Renal pelvis (tissue), 12 donors: ENCODE measurements at places on chromosomes 3 and 15. TPM values are rescaled to one million over a fixed set of nuclear protein-coding genes. Genes with fewer than 3 reads are reported as not detected.

The C3orf62 gene
- polyA plus RNA-seq = 14.1 TPM

The B2M gene
- 828 TPM for polyA plus RNA-seq

The PLA2G4B gene
- polyA plus RNA-seq = 16.4 TPM

The DET1 gene
- 17.8 TPM for polyA plus RNA-seq

The ZPLD1 gene
- polyA plus RNA-seq = 0.41 TPM

The PXK gene
- polyA plus RNA-seq = 32.9 TPM

The SH3BP5 gene
- 52.3 TPM for polyA plus RNA-seq

The LSAMP gene
- 12.4 TPM for polyA plus RNA-seq

The RETNLB gene
- not detected for polyA plus RNA-seq

The TMEM45A gene
- polyA plus RNA-seq = 21.0 TPM

The CLDN1 gene
- 58.9 TPM for polyA plus RNA-seq

The UBR1 gene
- 26.4 TPM for polyA plus RNA-seq

The LRRC49 gene
- polyA plus RNA-seq = 17.0 TPM

The GATM gene
- 214 TPM for polyA plus RNA-seq

The GOLIM4 gene
- polyA plus RNA-seq = 104 TPM

GRCh38 chr15:33089878-33090757 lies 104.4 kb downstream of the FMN1 start:
- DNase-seq = no peak

DNA sequence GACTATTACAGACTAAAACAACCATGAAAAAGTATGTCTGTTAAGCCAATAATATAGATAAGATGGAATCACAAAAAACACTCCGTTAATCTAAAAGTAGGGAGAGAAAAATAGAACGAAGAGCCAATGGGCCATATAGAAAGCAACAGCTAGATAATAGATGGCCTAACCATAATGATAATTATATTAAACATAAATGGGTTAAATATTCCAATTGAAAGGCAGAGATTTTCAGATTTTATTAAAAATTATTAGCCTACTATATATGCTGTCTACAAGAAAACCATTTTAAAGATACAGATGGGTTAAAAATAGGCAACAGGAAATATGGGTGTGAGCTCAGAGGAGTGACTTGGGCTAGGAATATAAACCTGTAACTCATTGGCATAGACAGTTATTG lies 76.3 kb downstream of the ATP8B4 start:
- no peak for DNase-seq

DNA sequence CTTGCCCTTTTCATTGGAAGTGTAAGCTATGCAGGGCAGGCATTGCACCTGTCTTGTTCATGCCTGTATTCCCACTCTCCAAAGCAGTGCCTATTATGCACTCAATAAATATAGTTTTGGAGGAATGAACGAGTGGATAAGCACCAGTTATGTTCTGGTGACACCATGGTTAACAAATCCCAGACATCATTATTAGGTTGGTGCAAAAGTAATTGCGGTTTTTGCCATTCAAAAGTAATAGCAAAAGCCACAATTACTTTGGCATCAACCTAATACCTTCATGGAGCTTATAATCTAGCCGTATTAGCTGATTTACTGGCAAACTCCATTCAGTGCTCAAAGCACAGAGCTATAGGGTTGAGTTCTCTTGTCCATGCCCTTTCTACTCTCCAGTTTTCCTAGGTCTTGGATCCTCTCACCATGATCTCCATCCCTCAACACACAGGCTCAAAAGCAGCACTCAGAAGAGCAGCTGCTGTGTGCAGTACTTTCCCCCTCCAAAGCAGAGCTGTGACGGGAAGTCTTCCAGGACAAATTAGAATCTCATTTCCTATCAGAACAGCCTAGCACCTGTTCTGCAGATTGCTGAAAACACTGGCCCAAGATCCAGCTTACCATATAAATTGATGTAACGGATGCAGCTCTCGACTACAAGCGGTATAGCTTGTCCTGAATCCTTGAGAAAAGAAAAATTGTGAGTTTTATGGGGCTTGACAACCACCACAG lies 63.2 kb upstream of the RAD18 start:
- DNase-seq = no peak

DNA sequence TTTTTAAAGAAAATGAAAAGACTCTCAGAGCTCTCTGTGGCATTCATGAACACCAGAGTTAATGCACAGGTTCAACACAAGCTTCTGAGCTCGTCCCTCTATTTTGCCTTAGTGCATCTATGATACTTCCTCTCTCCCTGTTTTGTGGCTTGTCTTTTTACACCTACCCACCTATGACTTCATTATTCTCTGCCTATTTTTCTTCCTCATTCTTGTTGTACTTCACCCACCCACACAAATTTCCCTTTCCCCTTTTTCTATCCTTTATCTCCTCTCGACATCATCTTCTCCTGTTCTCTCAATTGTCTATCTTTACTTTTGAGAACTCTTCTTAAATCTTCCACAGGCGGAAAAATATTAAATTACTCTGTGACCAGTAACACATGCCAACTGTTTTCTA lies 48.6 kb downstream of the OR5H15 start:
- no peak for DNase-seq

- no peak for DNase-seq
Observed at GRCh38 chr3:141812084-141812483, 48.9 kb downstream of the GRK7 start.

DNA sequence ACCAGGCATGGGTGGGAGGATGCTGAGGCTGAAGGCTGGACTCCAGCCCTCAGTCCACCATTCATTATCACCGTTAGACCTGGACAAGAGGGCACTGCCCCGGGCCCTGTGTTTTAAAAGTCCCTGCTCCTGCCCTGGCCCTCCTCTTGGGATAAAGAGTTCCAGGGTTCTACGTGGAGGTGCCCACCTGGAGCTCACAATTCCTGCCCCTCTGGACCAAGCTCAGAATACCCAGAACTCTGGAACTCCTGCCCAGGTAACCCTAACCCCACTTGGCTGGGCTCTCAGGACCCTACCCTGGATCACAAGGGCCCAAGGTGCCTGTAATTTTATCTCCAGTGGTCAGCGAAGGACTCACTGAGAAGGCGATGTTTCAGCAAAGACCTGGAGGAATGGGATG lies 1.2 kb downstream of the CALML4 start:
- no peak for DNase-seq

DNA sequence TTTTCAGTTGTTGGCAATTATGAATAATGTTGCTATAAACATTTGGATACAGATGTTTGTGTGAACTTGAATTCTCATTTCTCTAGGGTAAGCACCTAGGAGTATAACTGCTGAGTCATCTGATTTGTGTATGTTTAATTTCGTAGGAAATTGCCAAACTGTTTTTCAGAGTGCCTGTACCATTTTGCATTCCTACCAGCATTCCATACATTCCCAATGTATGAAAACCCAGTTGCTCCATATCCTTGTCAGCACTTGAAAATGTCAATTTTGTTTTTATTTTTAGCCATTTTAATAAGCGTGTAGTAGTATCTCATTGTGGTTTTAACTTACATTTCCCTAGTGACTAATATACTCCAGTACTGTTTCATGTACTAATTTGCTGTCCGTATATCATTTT lies 98.5 kb upstream of the TSC22D2 start:
- no peak for DNase-seq

DNA sequence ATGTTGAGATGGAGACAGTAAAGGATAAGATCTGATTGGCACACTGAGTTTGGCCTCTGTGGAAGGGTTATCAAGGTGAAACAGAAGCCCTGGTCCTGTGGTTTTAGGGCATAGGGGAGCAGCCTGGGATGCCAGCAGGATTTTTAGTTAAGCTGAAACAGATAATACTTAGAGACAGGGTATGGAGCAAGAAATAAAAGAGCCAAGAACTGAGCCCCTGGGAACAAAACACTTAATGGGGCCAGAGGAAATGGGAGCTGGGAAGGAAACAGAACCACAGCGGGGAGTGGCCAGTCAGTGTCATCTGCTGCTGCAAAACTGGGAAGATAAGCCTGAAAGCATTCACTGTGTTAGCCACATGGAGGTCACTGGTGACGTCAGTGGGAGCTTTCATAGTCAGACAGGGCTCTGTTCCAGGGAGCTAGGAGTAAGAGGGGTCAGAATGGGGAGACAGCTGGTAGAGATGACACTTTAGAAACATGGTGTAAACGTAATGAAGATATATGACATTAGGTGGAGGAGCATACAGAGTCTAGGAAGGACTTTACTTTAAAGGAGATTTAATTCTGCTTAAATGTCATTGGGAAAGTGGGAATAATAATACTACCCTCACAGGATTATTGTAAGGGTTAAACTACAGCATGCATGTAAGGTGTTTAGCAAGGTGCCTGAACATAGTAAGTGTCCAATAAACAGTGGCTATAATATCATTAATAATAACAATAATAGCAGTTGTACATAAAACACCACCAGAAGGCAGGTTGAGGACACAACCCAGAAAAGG lies 172.7 kb upstream of the CTNNB1 start:
- DNase-seq = peak; percentile 58

GRCh38 chr3:72907731-72908620 lies 20.1 kb downstream of the GXYLT2 start:
- DNase-seq = no peak

DNA sequence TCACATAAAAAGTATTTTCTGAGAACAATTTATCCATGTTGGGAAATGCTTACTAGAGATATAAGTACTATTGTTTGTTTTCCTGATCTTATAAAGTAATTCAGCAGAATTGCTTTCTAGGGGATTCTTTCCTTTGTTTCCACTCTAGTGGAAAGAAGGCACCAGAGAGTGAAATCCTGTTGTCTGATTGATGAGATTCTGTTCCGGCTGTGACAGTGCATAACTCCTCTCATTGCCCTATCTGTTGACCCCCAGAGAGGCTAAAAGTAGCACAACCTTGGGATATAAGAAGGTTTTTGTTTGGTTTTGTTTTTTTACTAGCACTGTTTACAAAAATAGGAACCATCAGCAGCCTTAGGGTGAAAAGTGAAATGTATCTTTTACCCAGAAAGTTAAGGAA lies 114.1 kb downstream of the ALCAM start:
- DNase-seq = peak; percentile 26

DNA sequence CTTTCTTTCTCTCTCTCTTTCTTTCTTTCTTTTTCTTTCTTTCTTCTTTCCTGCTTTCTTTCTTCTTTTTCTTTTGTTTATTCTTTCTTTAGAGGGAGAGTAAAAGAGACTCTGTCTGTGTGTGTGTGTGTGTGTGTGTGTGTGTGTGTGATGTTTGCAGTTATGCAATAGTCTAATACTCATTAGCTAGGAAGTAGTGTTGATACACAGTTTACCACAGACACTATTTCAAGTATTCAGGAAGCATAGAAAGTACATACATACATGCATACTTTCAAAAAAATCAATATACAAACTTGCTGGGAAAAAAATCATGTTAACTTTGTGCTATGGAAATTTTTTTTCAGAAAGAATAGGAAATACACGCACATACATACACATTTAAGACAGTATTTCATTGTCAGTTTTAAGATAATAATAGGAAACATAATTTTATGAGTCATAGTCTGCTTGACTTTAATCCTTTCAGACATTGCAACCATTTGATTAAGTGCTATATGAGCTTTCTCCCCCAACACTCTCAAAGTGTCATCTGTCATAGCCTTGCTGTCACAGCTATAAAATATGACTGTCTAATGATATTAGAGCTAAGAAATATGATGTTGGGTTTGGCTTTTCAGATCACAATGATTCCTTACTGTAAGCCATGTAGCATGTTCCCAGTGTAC lies 74.9 kb upstream of the EPHA3 start:
- DNase-seq = no peak

DNA sequence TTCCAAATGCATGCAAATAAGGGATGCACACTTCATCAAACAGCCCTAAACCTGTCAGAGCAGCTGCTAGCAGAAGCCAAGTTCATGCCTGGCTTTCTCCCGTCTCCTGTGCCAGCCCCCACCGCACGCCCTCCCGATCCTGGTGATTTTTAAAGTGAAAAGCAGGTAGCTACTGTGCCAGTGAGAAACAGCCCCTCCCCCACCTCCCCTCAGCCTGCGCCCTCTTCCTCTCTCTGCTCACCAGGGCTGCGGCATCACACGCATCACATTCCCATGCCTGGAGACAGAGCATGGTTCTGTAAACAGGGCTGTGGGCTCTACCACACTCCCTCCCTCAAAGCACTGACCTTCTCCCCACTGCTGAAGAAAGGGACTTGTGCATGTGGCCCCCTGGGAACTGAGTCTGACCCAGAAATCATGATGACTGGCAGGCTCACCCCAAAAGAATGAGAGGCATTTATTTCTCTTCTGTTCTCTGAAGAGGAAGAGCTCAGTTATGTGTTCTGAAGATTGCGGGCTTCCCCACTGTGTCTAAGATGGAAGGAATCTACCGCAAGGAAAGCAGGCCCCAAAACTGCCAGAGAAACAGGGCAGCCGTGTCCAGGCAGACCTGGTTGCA lies 14.5 kb upstream of the SLC6A1 start:
- no peak for DNase-seq

DNA sequence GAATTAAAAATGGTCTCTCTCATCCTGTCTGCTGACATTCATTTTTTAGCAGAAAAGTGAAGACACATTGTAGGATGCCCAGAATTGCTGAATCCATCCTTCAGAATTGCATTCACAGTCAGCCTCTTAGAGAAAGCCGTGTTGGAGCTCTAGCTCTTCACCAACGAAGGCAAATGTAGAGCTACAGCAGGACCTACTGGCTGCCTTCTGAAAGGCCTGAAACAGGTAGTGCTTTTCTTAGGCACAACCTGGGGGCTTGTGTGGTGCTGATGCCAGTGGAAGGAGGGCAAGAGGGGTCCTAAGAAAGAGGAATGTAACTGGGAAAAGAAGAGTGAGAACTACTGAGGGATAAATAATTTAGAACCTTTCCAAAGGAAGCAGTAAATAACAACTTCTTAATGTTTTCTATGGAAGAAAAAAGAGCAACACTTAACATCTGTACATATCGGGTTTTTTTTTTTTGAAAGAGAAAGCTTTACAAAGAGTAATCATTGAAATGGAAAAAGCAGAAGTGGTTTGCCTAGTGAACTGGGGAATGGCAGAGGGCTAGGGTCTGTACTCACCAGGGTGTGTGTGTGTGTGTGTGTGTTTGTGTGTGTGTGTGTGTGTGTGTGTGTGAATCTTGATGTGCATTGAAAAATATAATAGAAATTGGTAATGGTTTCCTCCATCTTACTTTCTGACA lies 297.8 kb downstream of the SATB1 start:
- DNase-seq = no peak

DNA sequence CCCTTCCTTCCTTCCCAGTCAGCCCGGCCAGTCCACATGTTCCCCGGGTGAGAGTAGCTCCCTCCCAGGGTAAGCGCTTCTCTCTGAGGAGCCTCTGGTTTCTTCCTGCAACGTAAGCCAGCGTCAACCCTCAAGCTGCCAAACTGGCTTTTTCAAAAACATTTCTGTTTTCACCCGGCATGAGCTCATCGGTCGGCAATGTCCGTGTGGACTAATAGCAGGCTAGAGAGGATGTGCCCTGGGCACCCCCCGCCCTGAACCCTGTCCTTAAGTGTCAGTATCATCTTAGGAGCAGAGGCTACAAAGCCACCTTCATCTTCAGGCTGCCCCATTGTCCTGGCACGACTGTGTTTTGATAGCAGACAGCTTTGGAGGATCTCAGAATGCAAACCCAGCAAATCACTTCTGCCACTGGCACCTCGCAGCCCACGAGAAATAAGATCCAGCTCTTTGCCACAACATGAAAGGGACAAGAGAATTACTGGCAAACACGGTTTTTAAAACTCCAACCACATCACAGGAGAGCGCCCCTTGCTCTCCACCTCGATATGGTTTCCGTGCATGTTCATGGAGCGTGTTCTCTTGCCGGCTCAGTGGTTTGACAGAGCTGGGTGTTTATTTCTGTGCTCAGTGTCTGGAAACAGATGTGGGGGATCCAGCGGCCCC lies 9.9 kb downstream of the ALDH1A3 start:
- DNase-seq = peak; percentile 62

GRCh38 chr3:142641504-142641903 lies 45.3 kb downstream of the PLS1 start:
- no peak for DNase-seq
